A375 (cell line): ENCODE measurements at places on chromosomes 3 and 15. TPM values are rescaled to one million over a fixed set of nuclear protein-coding genes. Genes with fewer than 3 reads are reported as not detected.

RBMS3 gene
- total RNA-seq, result 22.9 and 32.9 TPM in 2 replicates

ARRDC4 gene
- total RNA-seq, result 5.0 and 5.5 TPM in 2 replicates

FBXL2 gene
- total RNA-seq, result 2.4 and 3.6 TPM in 2 replicates

SPESP1 gene
- total RNA-seq, result 16.2 and 20.4 TPM in 2 replicates

MYD88 gene
- 3.3 and 5.5 TPM in 2 replicates for total RNA-seq

SLC15A2 gene
- 0.08 TPM in 1 of 2 replicates, not detected in the other for total RNA-seq

FGF7 gene
- total RNA-seq, result 0.08 and 0.66 TPM in 2 replicates

GXYLT2 gene
- total RNA-seq, result 14.3 and 21.3 TPM in 2 replicates

C3orf22 gene
- not detected in 2 replicates for total RNA-seq

FBXW12 gene
- 0.04 TPM in 1 of 2 replicates, not detected in the other for total RNA-seq

SEMA3F gene
- total RNA-seq, result 10.4 and 17.0 TPM in 2 replicates

CAMK2N2 gene
- 0.23 and 0.40 TPM in 2 replicates for total RNA-seq

SKOR1 gene
- total RNA-seq, result 0.53 and 1.1 TPM in 2 replicates

ACKR4 gene
- total RNA-seq, result 0.13 TPM in 1 of 2 replicates, not detected in the other

A4GNT gene
- not detected in 2 replicates for total RNA-seq

NANOGP8 gene
- total RNA-seq, result 0.64 TPM in 1 of 2 replicates, not detected in the other

USF3 gene
- total RNA-seq, result 7.3 and 8.8 TPM in 2 replicates

CYP1A2 gene
- total RNA-seq, result not detected in 2 replicates

GPR27 gene
- total RNA-seq, result not detected in 2 replicates

ITGA11 gene
- total RNA-seq, result 1.2 and 2.6 TPM in 2 replicates

SAMMSON gene
- total RNA-seq, result 3.6 and 6.4 TPM in 2 replicates

NEK10 gene
- total RNA-seq, result 1.1 and 1.9 TPM in 2 replicates

WNT5A gene
- 31.9 and 40.2 TPM in 2 replicates for total RNA-seq

PRR20G gene
- total RNA-seq, result not detected in 2 replicates

ZFAND6 gene
- 71.8 and 74.4 TPM in 2 replicates for total RNA-seq

SYNPR gene
- total RNA-seq, result not detected in 2 replicates

SPINK8 gene
- not detected in 2 replicates for total RNA-seq

SLC28A2 gene
- not detected in 2 replicates for total RNA-seq

ALDH1L1 gene
- total RNA-seq, result 0.11 TPM in 1 of 2 replicates, not detected in the other

BOC gene
- total RNA-seq, result 2.5 and 3.8 TPM in 2 replicates

EFCC1 gene
- total RNA-seq, result 0.23 TPM in 1 of 2 replicates, not detected in the other

LMAN1L gene
- total RNA-seq, result 0.16 and 0.64 TPM in 2 replicates

MKRN2OS gene
- 0.19 TPM in 1 of 2 replicates, not detected in the other for total RNA-seq

FOXL2 gene
- not detected in 2 replicates for total RNA-seq

MRAS gene
- total RNA-seq, result 6.8 and 7.5 TPM in 2 replicates

FEZF2 gene
- not detected in 2 replicates for total RNA-seq

CISH gene
- total RNA-seq, result 0.80 and 1.1 TPM in 2 replicates

CHMP2B gene
- 23.9 and 24.6 TPM in 2 replicates for total RNA-seq

SI gene
- total RNA-seq, result not detected in 2 replicates

MAP3K13 gene
- total RNA-seq, result 7.1 and 8.2 TPM in 2 replicates

RBP2 gene
- total RNA-seq, result not detected in 2 replicates

CLDN16 gene
- total RNA-seq, result not detected in 2 replicates

NRG4 gene
- not detected in 2 replicates for total RNA-seq

ACTRT3 gene
- total RNA-seq, result 0.72 and 2.0 TPM in 2 replicates

STRIT1 gene
- not detected in 2 replicates for total RNA-seq

RUBCN gene
- 12.8 and 13.5 TPM in 2 replicates for total RNA-seq

SEC22C gene
- 44.4 and 52.1 TPM in 2 replicates for total RNA-seq

GOLGA8R gene
- 0.19 TPM in 1 of 2 replicates, not detected in the other for total RNA-seq

RAB6B gene
- total RNA-seq, result 0.41 and 1.9 TPM in 2 replicates

BUB1B gene
- total RNA-seq, result 54.6 and 74.5 TPM in 2 replicates

NXPE3 gene
- 5.7 and 7.5 TPM in 2 replicates for total RNA-seq

COLQ gene
- total RNA-seq, result 1.2 and 2.5 TPM in 2 replicates

CDCP1 gene
- 5.0 and 5.4 TPM in 2 replicates for total RNA-seq

NR2E3 gene
- total RNA-seq, result 0.19 and 0.38 TPM in 2 replicates

TNFAIP8L3 gene
- total RNA-seq, result not detected in 2 replicates

WDR49 gene
- total RNA-seq, result not detected in 2 replicates

LRRC3B gene
- not detected in 2 replicates for total RNA-seq

CHST13 gene
- total RNA-seq, result 0.05 and 0.83 TPM in 2 replicates

FHIT gene
- 0.11 and 0.23 TPM in 2 replicates for total RNA-seq
